ENCODE measurements at places on chromosomes 5 and 9.

DNA sequence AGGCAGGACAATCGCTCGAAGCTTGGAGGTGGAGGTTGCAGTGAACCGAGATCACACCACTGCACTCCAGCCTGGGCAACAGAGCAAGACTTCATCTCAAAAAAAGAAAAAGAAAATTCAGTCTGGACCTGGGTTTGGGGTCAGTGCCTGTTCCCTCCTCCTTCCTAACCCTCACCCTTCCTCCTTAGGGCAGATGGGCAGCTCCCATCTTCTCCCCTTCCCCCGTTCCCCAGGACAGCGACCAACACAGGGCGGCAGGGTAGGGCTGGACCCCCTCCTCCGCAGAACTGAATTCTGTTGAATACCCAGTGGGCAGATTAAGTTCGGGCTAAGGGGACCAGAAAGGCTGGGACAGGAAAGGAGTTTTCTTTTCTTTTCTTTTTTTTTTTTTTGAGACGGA, 1.5 kb upstream of the RMND5B start:
- no peak for DNase-seq

DNA sequence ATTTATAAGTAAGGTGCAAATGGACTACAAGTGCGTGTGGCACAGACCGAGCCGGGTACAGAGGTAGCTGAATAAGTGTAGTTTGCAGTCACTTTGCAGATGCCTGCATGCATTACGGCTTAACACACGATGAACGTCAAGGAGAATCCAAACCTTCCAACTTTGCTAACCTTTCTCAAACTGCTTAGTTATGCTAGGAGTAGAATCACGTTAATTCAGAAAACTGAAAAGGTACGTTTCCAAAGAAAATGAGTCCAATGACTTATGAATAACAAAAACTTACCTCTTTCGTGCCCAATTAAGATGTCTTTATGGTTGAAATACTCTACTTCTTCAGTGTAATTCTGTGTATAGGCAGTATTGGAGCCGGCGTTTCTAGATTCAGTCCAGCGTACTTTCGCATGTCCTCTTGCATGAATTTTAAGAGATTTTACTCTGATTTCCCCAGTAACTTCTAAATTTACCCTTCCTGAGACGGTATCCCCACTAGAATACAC, 539 bp downstream of the ARRDC3 start:
- DNase-seq, result no peak

GRCh38 chr5:157997991-157998504, 139.1 kb upstream of the CLINT1 start:
- DNase-seq, result no peak

DNA sequence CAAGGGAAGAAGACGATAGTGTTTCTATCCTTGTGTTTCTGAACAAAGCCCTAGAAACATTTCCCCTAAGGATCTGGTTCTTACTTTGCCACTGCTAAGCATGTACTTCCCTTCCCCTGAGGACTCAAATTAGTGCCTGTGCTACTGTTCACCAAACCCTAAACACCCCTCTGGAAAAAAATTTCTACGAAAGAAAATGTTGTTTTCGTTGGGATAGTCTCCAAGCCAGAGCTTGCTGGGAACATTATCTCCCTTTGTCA, 294.6 kb downstream of the BNC2 start:
- DNase-seq, result no peak

DNA sequence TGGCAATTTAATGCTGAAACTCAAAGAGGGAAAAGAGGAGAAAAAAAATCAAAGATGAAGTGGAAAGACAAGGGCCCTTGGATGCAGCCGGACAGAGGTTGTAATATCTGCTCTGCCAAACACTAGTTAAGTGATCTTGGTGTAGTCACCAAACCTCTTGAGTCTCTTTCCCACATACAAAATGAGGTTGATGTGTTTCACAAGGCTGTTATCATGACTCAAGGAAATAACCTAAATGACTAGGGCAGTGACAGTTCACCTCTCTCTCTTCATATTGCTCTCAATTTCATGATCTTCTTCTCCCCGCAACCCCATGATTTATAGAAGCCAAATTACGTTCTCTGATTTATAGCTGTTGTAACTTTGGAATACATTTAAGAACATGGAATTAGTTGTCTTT, 44.9 kb downstream of the PIK3R1 start:
- no peak for DNase-seq

DNA sequence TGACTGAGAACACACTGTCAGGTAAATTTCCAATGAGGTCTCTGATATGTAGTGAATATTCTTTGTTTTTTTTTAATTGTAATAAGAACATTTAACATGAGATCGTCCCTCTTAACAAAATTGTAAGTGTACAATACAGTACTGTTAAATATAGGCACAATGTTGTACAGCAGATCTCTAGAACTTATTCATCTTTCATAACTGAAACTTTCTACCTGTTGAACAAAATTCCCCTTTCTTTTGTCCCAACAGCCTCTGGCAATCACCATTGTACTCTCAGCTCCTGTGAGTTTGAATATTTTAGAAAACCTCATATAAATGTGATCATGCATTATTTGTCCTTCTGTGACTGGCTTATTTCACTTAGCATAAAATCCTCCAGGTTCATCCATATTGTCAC, 10.6 kb upstream of the PRLR start:
- DNase-seq, result no peak

- DNase-seq, result no peak
Measured at GRCh38 chr5:123936548-123936947, 424.6 kb downstream of the CSNK1G3 start.

GRCh38 chr5:94856257-94856800, 237.9 kb downstream of the SLF1 start:
- DNase-seq, result no peak

GRCh38 chr9:35696520-35697215, 6.9 kb upstream of the TPM2 start:
- no peak for DNase-seq

GRCh38 chr5:23028445-23029021, 175.4 kb upstream of the CDH12 start:
- DNase-seq, result no peak

GRCh38 chr9:128933731-128934130, 12.9 kb downstream of the PHYHD1 start:
- DNase-seq, result peak; percentile 12

DNA sequence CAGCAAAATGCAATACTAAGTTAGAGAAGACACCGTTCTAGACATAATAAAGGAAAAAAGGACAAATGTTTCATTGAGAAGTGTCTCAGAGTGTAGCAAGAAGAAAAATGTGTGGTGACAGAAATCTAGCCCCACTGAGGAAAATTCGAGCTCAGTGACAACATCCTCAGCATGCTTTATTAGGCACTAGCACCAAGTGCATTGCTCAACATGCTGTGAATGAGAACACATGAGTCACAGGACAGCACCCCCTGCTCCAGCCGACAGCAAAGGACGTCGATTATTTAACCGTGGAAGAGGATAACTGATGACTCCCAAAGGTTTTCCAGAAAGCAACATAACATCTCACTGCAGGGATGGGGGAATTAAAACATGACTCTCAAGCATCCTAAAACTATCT, 182.7 kb downstream of the GNAQ start:
- DNase-seq, result no peak

DNA sequence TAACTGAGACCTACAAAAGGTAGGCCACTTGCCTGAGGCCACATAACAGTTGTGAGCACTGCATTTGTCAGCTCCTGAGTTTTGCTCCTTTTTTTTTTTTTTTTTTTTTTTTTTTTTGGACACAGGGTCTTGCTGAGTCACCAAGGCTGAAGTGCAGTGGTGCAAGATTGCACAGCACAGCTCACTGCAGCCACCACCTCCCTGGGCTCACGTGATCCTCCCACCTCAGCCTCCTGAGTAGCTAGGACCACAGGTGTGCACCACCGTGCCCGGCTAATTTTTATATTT, 37.1 kb downstream of the LAMC3 start:
- DNase-seq, result no peak

GRCh38 chr5:78561261-78561660, 87.3 kb downstream of the LHFPL2 start:
- DNase-seq, result no peak

- no peak for DNase-seq
Measured at GRCh38 chr5:139812836-139813805, 17.5 kb downstream of the PSD2 start.

GRCh38 chr9:10366171-10366779, 246.5 kb downstream of the PTPRD start:
- DNase-seq, result no peak

DNA sequence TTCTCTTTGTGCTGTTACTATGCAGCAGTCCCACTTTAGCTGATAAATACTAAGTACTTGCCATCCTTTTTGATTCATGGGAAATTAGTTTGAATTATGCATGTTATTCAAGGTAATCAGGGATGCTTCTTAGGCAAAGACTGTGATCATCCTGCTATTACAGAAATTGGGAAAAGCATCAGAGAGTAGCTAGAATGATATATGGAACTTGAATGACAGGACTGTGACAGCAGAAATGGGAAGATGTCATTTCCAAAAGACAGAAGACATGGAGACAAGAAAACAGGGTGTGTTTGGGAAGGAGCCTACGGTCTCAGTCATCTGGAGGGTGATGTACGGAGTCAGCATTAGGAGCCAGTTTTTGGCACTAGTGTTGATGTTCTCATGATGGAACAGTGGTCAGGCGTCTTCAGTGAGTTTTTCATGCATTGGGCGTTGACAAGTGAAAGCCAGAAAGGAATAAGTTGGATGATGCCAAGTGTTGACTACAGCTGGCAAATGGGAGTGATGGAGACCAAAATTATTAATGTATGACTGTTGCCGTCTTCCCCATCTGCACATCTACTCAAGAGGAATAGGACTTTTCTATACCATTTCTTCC, 70.4 kb downstream of the TMEM167A start:
- DNase-seq, result no peak

- DNase-seq, result no peak
Measured at GRCh38 chr5:4551034-4551433, 589.1 kb upstream of the ADAMTS16 start.

DNA sequence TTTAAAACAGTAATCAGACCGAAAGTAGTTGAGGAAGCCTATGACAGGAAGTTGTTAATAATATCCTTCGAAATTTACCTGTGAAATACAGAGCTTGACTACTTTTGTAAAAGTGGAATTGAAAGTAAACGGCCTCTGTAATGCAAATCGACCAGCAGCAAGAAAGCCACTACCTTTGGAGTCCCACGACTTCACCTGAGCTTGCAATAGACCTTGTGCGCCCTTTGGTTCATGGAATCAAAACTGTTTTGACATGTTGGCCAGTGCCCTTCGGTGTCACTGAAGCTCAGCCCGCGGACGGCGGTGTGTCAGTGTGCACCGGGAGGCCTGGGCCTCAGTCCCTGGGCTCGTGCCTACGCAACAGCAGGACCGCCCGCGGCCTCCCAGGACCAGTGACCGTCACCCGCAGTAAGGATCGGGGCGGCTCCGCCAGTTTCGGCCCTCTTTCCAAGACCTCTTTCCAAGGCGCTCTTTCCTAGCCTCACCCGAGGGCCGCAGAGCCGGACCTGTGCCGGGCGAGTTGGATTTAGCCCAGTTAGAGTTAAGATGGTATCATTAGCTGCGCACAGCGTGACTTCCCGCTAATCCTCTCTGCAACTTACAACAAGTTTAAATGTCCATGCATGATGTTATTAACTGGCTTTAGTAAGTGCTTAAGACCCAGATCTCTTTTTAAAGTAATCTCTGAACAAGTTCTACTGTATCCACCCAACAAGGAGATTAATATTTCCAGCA, 223.3 kb downstream of the MEF2C start:
- DNase-seq, result peak; percentile 25

DNA sequence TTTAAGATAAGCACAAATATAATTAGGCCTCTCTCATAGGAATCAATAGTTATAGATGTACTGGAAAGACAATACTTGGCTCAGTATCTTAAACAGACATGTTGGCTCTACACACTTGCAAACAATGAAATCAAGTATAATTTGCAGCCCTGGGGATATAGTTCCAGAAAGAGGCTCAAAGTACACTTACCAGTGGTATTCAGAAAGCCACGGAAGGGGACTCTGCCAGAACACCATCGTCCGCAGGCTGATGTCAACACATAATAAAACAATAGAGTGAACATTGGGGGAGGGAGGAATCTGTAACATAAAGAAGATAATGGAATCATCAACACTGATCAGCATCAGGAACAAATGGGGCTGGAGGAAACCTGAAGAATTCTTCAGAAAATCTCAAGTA, 31.2 kb upstream of the EBF1 start:
- no peak for DNase-seq

DNA sequence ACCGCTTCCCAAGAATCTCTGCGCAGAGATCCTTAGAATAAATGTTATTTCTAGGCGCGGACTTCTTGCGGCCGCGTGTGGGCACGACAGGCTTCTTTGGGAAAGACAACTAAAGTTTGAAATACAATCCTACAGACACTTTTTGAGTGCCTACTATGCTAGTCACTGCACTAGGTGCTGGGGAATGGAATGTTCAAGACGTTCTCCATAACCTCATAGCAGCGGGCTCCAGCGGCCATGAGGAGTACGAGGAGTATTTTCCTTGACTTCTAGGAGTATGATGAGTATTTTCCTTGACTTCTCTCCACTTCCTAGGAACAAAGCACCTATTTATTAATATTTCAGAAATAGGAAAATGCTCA, 636 bp upstream of the PWWP2A start:
- no peak for DNase-seq

DNA sequence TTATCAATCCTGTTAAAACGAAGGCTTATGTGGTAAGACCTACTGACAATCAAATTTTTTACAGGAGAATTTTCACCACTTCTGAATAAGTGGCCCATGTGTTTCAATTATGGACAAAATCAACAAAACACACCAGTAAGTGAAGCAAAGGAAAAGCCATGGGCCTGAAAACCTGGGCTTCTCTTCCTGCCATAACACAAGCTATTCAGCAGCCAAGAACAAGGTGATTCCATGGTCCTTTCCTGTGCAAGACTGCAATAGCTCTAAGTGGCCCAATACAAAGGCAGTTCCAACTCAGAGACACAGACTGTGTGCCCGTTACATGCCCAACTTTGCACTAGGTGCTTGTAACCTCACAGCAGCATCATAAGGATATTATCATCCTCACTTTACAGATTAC, 168.5 kb downstream of the EPB41L4A start:
- DNase-seq, result no peak

DNA sequence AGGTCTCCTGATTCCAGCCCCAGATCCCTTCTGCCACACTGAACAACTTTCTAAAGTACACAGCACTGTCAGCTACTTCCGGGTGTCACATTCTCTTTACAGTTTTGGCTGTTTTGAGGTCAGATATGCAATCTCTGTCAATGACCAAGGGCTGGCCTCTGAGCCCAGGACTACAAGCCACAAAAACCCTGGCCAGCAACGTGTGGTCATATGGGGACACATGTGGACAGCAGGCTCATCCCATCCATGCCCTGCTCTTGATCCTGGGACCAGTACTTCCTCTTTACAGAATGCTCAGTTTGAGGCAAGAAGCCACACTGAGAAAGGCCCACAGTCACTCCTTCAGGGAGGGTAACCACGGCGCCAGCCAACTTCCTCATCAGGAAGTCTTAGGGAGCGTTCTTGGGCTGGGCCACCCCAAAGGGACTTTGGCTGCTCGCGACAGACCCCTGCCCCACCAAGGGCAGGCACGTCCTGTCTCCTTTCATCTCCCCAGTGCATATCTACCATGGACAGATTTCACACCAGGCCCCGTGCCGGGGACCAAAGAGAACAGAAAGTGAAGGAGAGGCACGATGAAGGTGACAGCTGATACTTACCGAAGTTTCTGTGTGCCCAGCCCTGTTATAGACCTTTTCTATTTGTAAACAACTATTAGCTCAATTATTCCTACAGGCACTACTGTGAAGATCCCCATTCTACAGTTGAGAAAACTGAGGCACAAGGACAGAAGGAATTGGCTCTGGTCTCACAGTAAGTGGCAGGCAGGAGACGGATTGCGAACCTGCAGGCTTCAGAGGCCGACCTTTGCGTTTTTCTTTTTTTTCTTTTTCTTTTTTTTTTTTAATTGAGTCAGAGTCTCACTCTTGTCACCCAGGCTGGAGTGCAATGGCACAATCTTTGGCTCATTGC, 37.3 kb downstream of the STK10 start:
- no peak for DNase-seq
